Common myeloid progenitor, CD34-positive (primary cell): ENCODE measurements at places on chromosomes 12 and 14.

DNA sequence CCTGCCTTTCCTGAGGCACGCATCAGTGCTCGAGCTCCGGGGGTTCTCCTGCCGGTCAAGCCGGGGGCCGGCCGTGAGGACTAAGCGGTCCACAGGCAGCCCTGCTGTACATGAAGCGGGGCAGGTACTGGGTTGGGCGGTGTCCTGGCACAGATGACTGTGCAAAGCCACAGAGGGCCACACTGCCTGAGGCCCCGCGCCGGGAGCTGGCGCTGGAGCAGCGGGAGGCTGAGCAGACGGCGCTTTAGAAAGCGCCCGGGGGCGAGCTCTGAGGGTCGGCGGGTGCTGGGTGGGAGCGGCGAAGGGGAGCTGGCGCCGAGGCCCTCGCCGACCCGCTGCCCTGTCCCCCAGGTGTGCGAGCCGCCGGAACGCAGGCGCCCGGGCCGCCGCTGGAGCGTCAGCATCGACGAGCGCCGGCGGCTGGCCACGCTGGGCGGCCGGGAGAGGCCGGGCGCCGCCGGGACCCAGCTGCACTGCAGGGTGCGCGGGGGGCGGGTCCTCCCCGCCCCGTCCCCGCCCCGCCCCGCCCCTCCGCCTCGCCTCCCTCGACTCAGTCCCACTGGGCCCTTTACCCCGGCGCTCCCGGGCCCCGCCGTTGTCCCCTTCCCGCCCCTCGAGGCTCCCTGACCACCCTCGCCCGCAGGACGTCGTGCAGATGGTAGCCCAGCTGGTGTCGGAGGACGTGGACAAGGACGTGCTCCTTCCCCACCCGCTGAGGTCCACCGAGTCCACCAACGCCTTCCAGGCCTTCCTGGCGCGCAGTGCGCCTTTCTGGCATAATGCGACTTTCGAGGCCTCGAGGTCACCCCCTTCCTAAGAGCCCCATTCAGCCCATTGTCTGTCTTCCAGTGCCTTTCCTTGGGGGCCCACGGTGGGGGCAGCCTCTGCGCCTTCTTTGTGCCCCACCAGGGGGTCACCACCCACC is 8.3 kb upstream of the MTA1 start:
- DNase-seq, result no peak
- peaks cover 30% of the 10 kb centered on the region for H3K27me3 ChIP-seq
- no peak overlapping the region for H3K27ac ChIP-seq

DNA sequence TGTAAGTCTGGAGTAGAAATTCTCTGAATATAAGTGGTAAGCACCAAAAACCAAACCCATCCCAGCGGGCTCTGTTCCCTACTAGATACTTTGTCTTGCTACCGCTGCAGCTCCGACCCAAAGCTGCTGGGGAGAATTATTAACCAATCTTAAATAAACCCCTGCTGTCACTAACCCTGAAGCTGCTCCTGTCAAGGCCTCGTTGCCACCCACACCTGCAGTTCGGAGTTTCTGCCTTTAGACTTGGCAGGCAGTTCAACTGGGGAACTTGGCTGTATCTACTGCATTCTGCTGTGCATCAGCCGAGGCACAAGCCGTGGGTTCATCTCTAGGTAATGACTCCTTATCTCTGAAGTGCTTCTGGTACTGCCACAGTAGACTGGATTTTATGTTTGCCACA is 55.5 kb downstream of the PPM1A start:
- DNase-seq, result no peak
- no peaks in the 10 kb centered on the region for H3K36me3 ChIP-seq
- no peaks in the 10 kb centered on the region for H3K4me1 ChIP-seq
- H3K27me3 ChIP-seq, result no peaks in the 10 kb centered on the region
- no peak overlapping the region for H3K27ac ChIP-seq

DNA sequence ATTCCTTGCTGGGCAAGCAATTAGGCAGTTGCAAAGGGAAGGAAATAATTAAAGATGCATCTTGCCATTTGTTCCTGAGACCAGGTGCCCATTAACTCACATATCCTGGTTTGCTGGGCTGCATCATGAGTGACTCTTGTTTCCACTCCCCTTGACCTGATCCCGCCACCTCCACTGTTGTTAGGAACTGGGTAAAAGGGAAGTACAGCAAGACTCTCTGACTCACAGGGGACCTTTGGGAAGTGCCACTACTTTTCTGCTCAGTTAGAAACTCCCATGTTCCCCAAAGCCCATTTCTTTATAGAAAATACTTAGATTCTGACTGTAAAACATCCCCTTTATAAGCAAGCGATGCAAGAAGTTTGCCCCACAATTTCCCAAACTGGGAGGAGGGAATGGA is 186.0 kb upstream of the BCL2L14 start:
- H3K27me3 ChIP-seq, result no peaks in the 10 kb centered on the region
- peaks cover 34% of the 10 kb centered on the region for H3K4me1 ChIP-seq
- H3K36me3 ChIP-seq, result peaks cover 89% of the 10 kb centered on the region

DNA sequence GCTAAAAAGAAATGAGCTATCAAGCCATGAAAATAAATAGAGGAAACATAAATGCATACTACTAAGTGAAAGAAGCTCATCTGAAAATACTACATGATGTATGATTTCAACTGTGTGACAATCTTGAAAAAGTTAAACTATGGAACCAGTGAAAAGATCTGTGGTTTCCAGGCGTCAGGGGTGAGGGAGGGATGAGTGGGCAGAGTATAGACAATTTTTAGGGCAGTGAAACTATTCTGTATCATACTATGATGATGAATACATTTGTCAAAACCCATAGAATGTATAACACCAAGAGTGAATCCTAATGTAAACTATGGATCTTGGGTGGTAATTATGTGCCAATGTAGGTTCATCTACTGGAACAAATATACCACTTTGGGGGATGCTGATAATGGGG is 21.3 kb downstream of the SPX start:
- no peaks in the 10 kb centered on the region for H3K27me3 ChIP-seq
- H3K36me3 ChIP-seq, result no peaks in the 10 kb centered on the region
- peaks cover 10% of the 10 kb centered on the region for H3K4me1 ChIP-seq
- DNase-seq, result no peak
- no peak overlapping the region for H3K27ac ChIP-seq

- H3K27me3 ChIP-seq, result no peaks in the 10 kb centered on the region
- H3K4me3 ChIP-seq, result no peak overlapping the region
- peaks cover 4% of the 10 kb centered on the region for H3K4me1 ChIP-seq
- no peak overlapping the region for H3K27ac ChIP-seq
- H3K36me3 ChIP-seq, result no peaks in the 10 kb centered on the region
Observed at GRCh38 chr12:19894050-19894449, 454.8 kb downstream of the AEBP2 start.

GRCh38 chr12:64390275-64390851 is at the start of gene C12orf56:
C12orf56 (minus strand) TSS chr12:64390758; CDS start chr12:64390565, 193 bp downstream.
- H3K27me3 ChIP-seq, result peaks cover 34% of the 10 kb centered on the region
- H3K27ac ChIP-seq, result no peak within 1 kb of the TSS
- H3K4me1 ChIP-seq, result no peaks in the 10 kb centered on the region
- DNase-seq, result peak; percentile 70
- peak within 1 kb of the TSS; percentile 61 for H3K4me3 ChIP-seq

GRCh38 chr12:102197789-102198188 is at the start of gene PMCH:
PMCH (minus strand) TSS chr12:102197833; CDS start chr12:102197770, 63 bp downstream.
- no peak within 1 kb of the TSS for H3K4me3 ChIP-seq
- H3K27me3 ChIP-seq, result no peaks in the 10 kb centered on the region
- no peaks in the 10 kb centered on the region for H3K4me1 ChIP-seq
- no peaks in the 10 kb centered on the region for H3K36me3 ChIP-seq

DNA sequence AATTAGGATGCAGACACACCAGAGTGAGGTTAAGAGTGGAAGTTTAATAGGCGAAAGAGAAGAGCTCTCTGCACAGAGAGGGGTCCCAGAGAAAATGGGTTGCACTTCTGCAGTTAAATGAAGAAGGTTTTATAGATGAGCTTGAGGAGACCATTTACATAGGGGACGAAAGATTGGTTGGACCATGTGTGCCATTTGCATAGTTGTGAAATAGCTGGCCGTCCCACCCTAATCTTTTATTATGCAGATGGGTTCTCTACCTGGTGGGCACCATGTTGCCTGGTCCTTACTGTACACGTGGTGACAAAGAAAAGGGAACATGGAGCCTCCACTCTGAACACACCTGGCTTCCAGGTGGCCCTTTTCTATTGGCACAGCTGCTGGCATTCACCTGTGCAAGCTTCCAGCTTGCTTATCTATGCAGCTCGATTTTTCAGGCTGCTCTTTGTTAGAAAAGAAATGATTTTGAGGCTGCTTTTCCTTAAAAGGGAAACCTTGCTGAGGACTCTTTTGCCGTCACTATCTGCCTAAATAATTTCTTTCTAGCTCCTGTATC is 67.1 kb upstream of the SRSF5 start:
- no peaks in the 10 kb centered on the region for H3K27me3 ChIP-seq
- peaks cover 98% of the 10 kb centered on the region for H3K4me1 ChIP-seq
- H3K27ac ChIP-seq, result peak overlapping the region; percentile 71

- no peaks in the 10 kb centered on the region for H3K36me3 ChIP-seq
- no peaks in the 10 kb centered on the region for H3K27me3 ChIP-seq
- DNase-seq, result no peak
- H3K27ac ChIP-seq, result no peak overlapping the region
Observed at GRCh38 chr14:85052646-85053045, 477.3 kb upstream of the FLRT2 start.

DNA sequence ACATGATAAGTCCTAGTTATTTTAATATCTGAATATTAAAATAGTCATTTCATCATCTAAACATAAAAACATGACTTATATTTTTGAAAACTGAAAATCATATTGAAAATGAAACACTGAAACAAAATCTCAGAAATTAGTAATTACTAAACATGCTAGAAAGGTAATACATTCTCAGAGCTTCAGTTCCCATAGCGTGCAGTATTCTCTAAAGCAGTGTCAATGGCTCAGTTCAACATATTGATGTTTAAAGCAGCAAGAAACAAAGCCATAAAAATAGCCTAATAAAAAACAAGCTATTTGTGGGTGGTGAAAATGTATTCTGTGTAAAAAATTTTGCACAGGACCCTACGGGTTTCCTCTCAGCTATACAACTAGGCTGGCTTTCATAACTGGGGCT is 1337.4 kb downstream of the FSCB start:
- DNase-seq, result no peak
- H3K27me3 ChIP-seq, result no peaks in the 10 kb centered on the region
- H3K27ac ChIP-seq, result no peak overlapping the region
- no peaks in the 10 kb centered on the region for H3K36me3 ChIP-seq
- H3K4me3 ChIP-seq, result no peak overlapping the region

GRCh38 chr14:100486025-100486828 is 101.0 kb downstream of the BEGAIN start:
- no peaks in the 10 kb centered on the region for H3K27me3 ChIP-seq
- peak; percentile 70 for DNase-seq
- H3K36me3 ChIP-seq, result no peaks in the 10 kb centered on the region
- no peak overlapping the region for H3K4me3 ChIP-seq
- no peak overlapping the region for H3K27ac ChIP-seq

GRCh38 chr12:112198120-112198733 is 72.9 kb downstream of the TRAFD1 start:
- DNase-seq, result peak; percentile 82
- H3K4me1 ChIP-seq, result no peaks in the 10 kb centered on the region
- H3K36me3 ChIP-seq, result peaks cover 12% of the 10 kb centered on the region
- no peak overlapping the region for H3K4me3 ChIP-seq
- H3K27me3 ChIP-seq, result no peaks in the 10 kb centered on the region

DNA sequence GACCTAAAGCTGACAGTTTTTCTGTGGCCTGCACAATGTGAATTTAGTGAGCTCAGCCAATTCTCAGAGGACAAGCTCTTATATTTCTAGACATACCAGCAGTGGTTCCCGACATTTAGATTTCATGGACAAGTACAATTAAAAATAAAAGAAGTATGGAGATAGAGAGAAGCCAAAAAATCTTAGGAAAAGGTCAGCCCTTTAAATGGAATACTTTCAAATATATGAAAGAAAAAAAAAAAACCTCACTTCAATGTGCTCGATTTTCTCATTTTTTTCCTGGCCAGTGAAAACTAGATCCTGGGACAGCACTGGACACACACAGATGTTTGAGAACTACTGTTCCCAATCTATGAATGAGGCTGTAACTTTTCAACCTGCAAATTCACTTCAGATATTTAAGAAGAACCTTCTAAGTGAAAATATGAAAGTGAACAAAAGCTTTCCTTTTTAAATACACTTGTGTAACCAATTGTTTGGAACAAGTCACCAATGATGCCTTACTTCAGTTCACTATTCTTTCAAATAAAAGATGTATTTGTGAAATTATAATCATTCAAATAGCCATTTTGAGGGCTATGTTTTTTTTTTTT is 109.4 kb downstream of the SLC38A1 start:
- H3K27ac ChIP-seq, result no peak overlapping the region
- no peak for DNase-seq
- no peaks in the 10 kb centered on the region for H3K4me1 ChIP-seq
- H3K4me3 ChIP-seq, result no peak overlapping the region

DNA sequence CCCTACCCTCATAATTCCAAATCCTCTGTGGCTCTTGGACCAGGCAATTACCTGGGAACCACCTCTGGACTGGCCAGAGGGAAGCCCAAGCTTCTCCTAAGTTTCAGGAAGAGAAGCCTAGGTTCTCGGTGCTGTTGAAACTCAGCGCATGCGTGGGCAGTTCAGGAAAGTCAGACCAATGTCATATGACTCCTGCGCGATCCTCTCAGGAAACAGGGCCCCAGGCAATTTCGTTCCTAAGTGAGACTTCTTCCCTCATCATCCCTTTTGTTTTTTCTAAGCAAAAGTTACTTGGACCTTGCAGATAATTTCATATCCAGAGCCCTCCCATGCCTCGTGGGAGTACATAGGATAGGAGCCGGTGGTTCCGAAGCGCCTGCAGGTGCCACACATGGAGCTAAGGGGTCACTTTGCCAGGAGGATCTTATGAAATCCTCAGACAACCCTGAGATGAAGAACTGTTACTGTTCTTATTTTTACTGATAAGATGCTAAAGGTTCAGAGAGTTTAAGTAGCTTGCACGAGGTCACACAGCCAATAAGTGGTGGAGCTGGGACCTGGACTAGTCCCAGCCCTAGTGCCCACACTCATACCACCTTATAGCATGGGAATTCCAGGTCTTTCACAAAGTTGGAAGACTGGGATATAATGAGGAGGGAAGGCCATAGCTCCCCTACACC is 168.2 kb downstream of the ZFP36L1 start:
- H3K4me3 ChIP-seq, result no peak overlapping the region
- H3K36me3 ChIP-seq, result no peaks in the 10 kb centered on the region
- no peaks in the 10 kb centered on the region for H3K27me3 ChIP-seq
- no peak overlapping the region for H3K27ac ChIP-seq
- DNase-seq, result no peak

GRCh38 chr14:20583142-20583541 is 4.7 kb downstream of the RNASE11 start:
- peaks cover 2% of the 10 kb centered on the region for H3K4me1 ChIP-seq
- no peak overlapping the region for H3K27ac ChIP-seq
- no peaks in the 10 kb centered on the region for H3K36me3 ChIP-seq
- no peaks in the 10 kb centered on the region for H3K27me3 ChIP-seq

DNA sequence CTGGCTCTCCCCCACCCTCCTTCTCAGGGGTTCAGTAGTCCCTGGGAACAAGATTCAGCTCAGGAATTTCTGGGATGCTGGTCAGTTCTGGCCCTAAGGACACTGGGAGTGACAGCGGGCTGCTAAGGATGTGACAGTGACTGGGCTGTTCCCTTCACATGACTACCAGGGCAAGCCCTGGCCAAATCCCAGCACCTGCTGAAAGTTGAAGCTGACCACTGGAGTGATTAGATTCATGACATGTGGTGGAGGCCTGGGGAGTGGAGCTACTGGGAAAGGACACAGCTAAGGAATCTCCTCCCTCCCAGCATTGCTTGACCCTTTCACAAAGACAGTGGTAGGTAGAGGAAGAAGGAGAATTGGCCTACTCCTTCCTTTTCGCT is 204.9 kb downstream of the DAD1 start:
- no peaks in the 10 kb centered on the region for H3K27me3 ChIP-seq
- no peak for DNase-seq
- H3K27ac ChIP-seq, result no peak overlapping the region
- H3K4me1 ChIP-seq, result peaks cover 6% of the 10 kb centered on the region
